Amniotic stem cell (primary cell): ENCODE measurements at places on chromosomes 13 and 19.

GRCh38 chr13:62932256-62932883 is 1516.7 kb upstream of the PCDH20 start:
- DNase-seq: no peak

GRCh38 chr13:33528896-33529295 is 243.3 kb upstream of the STARD13 start:
- DNase-seq: no peak

DNA sequence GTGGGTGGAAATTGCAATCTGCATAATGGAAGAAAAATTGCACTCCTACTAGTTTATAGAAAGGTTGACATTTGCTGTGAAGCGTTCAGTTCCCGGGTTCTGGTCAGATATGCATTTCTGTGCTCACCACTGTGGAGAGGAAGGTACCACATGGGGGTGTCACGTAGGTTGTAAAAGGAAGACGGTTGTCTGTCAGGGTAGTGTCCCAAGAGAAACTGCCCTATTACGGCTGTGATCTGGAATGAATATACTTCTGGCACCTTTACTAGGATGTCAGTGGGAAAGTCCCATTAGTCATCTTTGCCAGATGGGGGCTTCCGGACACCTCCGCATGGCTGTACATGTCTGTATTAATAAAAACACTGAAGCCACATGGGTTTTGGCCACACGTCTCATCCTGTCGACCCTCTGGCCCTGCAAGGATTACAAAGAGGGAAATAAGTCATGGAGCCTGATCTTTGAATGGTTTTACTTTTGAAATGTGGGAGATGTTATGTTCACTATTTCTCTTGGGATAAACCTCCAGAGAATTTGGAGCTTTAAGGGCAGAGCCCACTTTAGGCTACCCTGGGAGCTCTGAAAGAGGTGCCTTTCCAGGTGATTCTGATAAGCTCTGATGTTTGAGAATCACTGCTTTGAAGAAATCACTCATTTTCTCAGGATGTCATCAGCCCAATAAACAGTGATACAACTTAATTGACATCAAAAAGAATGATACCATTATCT is 133.9 kb downstream of the AKAP11 start:
- peak; percentile 31 for DNase-seq

DNA sequence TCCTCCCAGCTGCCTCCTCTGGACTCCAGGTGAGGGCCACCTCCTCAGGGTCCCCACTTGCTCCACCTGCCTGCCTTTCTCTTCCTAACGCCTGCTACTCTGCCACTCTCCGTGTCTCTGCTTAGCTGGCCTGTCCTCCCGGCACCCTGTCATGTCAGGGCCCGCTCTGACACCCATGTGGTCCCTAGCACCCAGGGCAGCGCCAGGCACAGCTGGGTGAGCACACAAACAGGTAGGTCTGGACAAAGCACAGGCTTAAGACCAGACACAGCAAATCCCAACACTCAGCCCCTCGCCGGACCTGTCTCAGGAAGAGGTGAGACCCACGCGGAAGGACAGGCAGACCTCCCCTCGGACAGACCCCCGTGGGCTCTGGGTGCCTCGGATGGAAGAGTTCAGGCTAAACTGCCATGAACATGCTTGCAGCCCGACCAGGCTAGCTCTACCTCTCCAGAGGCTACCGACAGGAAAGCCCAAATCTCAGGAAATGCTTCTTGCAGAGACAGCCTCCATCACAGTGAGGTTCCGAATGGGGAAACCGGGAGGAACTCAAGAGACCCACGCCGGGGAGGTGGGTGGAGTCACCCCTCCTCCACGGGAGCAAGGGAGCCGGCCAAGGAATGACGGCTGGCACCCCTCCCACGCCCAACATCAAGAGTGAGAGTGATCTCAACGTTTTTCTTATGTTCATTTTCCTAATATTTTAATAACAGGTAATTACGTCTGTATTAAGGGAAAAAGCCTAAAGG is 12.5 kb downstream of the ZNF787 start:
- DNase-seq: no peak

DNA sequence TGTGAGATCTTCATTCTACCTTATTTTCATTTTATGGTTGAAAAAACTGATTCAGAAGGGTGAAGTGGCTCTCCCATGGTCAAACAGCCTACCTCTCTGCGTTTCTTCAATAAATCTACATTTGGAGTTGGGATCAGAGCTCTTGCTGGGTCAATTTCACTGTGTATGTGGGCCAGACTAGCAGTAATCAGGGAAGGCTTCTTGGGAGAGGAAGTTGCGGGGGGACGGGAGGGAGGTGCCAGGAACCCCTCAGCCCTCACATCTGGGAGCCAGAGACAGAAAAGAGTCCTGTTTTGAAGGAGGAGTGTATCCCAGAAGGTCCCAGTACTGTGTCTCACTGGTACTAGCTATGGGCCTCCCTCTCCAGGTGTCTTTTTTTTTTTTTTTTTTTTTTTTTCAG is 934 bp downstream of the KXD1 start:
- no peak for DNase-seq

DNA sequence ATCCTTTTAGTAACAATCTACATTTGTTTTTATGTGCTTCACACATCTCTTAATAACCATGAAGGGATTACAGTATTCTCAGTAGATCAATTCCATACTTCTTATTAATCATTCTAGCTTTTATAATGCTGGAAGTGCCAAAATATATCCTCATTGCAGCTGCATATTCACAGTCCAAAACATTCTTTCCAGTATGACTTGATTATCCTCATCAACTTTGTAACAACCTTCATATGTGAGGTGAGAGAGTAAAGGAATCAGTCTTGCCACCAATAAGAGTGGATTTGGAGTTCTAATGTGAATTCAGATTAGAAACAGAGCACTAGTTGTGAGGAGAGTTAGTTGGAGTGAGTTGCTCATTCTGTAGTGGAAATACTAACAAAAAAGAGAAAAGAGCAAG is 208.0 kb upstream of the SPRY2 start:
- no peak for DNase-seq

DNA sequence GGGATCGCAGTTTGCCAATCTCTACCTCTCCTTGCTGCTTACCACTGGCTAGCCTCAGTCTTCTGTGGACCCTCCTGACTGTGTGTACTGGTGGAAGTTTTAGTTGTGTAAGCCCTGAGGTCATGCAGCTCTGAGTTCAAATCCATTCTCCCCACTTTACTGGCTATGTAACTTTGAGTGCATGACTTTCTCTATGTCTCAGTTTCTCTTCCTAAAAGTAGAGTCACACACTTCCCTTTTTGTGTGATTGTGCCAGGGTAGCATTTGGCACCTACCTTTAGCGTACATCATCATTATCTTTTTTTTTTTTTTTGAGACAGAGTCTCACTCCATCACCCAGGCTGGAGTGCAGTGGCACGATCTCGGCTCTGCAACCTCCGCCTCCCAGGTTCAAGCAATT is 70.3 kb downstream of the MAP4K1 start:
- no peak for DNase-seq

DNA sequence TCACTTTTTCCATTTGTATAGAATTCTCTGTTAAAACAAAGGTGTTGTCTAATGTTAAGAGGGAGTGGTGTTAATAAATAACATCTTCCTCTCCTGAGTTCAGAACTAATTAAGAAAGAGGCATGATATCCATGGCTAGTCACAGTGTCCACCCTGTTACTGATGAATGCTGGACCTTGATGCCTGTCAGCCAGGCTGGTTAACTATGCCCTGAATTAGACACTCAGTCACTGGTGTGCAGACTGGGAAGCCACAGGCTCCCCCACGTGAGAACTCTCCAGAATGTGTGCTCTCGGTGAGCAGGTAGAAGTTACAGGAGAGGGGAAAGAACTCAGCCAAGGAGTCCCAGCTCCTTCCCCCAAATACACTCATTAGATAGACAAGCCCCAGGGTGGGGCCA is 56.1 kb upstream of the RNF113B start:
- no peak for DNase-seq

DNA sequence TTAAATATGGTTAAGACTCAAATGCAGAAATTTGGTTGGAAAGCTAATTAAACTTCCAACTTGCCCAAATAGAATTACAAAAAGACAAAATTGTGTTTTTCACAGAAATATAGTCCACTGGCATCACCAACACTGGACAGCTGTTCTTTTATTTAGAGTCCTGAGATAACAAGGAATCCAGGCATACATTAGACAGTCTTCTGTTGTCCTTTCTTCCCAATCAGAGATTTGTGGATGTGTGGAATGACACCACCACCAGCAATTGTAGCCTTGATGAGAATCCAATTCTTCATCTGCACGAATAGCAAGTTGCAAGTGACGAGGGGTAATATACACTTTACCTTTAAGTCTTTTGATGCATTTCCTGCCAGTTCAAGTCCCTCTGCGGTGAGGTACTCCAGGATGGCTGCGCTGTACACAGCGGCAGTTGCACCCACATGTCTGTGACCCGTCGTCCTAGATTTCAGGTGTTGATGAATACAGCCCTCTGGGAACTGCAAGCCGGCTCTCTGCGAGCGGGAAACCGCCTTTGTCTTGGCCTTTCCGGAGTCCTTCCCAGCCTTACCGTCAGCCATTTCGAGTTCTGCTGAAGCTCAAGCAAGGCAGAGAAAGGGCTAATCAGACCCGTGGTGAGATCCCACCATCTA is 14.7 kb downstream of the UBAC2 start:
- DNase-seq: no peak

GRCh38 chr19:3024870-3025548 is 4.1 kb downstream of the TLE2 start:
- DNase-seq: no peak

GRCh38 chr19:6161271-6161850 is 25.9 kb downstream of the ACSBG2 start:
- no peak for DNase-seq

DNA sequence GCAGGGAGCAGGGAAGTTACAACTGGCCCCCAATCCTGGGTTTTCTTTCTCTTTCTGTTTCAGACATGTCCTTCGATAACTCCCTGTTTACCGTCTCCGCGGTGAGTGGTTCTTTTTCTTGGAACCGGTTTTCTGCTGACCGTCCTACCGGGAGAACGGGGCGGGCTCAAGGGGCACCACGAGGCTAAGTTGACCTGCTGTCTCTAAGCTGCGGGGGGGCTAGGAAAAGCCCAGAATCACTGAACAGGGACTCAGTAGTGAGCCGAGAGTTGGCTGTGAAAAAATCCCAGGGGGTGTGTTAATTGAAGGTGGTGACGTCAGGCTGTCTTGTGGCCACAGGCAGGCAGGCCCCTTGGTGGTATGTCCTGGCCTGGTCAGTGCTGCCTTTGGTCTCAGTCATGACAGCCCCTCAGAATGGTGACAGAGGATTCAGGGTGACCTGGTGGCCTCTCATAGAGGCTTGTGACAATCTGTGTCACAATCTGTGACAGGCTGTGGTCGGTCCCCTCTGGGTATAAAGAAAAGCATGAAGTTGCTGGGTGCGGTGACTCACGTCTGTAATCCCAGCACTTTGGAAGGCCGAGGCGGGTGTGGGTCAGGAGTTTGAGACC is 8.1 kb upstream of the CARM1 start:
- DNase-seq: no peak

- DNase-seq: no peak
Observed at GRCh38 chr19:6730153-6730804, 7.1 kb downstream of the GPR108 start.

GRCh38 chr19:46898731-46899130 is 37.9 kb downstream of the ARHGAP35 start:
- DNase-seq: no peak

DNA sequence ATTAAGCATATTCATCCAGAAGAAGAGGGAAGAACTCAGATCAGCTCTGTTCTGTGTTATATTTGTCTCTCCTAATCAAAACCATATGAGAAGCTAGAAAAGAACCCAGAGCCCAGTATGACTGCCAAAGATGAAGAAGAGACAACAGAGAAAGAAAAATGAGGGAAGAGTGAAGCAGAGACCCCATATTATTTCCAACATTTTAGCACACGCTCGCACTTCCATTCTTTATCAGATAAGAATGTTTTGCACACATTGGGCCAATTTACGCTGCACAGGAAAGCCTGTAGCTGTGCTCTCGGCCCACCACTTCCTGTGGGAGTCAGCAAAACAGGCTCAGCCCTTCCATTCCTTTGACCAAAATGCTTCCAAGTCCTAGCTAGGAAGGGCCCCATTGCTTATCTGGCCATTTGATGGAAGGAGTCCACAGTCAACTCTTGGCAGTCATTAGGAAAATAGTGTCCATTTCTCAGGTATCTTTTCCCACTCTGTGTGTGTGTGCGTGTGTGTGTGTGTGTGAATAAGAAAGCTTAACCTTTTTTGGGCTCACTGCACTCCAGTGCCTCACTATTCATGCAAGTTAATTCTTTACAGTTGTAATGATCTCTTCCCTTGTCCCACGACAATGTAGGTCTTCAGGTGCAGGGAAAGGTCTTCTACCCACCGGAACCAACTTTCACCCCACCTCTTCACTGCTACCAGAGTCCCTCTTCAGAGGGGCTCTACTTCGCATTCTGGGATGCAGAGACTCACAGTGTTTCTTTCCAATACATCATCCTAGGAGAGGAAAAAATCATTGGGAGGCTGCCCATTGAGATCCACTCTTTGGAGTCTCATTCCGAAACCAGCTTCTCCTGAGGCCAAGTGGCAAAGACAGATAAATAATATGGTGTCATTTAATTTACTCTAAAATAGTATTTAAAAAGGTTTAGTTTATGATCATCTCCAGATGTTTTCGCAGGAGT is 237.5 kb downstream of the COG6 start:
- DNase-seq: no peak

- no peak for DNase-seq
Observed at GRCh38 chr19:46429999-46430398, 1.3 kb upstream of the PNMA8C start.

GRCh38 chr19:41755328-41755913 is at the start of gene CEACAM6:
Gene CEACAM6, plus strand, starts transcription at chr19:41755530. Its CDS starts 109 bp downstream, at chr19:41755639.
- no peak for DNase-seq

- no peak for DNase-seq
Observed at GRCh38 chr19:15014579-15014978, 34.7 kb upstream of the CASP14 start.

DNA sequence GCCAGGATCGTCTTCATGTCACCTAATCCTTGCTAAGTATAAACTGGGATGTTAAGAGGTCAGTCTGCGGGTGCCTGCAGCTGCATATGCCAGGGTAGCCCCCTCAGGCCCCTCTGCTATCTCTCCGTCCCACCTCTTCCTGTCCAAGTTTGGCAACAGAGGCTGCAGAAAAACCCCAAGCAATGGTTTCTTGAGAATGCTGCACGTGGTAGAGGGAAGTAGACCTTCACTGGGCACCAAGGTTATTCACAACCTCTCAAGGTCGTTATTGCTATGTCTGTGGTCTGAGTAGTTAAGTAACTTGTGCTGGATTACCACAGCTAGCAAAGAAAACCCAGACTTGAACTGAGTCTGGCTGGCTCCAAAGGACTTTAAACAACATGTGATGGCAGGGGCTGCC is 77.9 kb upstream of the XPO4 start:
- no peak for DNase-seq

- DNase-seq: no peak
Observed at GRCh38 chr19:30783212-30783611, 411.0 kb downstream of the ZNF536 start.

GRCh38 chr13:58083064-58083463 is 451.5 kb downstream of the PCDH17 start:
- DNase-seq: no peak

DNA sequence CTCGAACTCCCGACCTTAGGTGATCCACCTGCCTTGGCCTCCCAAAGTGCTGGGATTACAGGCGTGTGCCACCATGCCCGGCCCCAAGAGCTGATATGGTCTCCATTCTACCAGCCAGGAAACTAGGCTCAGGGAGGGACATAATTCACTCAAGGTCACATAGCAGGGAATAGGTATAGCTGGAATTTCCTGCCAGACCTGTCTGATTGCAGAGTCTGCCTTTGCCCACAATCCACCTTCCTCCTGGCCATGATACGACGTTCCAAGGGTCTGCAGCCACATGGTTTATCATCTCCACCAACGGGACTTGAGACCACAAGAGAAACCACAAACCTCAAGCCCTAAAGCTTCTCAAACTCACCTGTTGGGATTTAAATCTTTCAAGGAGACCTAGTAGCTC is 32.0 kb downstream of the ZNRF4 start:
- no peak for DNase-seq

GRCh38 chr19:48737360-48737998 is 2.9 kb downstream of the RASIP1 start:
- no peak for DNase-seq
